A549 treated with CORT108297 at 1 μM for 4 hours (cell line): ENCODE measurements at places on chromosomes 2 and 18. TPM values are rescaled to one million over a fixed set of nuclear protein-coding genes. Genes with fewer than 3 reads are reported as not detected.

CXCR2 gene
- 0.03 to 0.05 TPM in 2 of 5 replicates, not detected in the others for total RNA-seq

TEKT4 gene
- not detected in 5 replicates for total RNA-seq

FZD7 gene
- total RNA-seq, result 5.2 to 7.5 TPM (median 7.0 TPM) in 5 replicates

DNAJC10 gene
- total RNA-seq, result 55.3 to 75.5 TPM (median 68.9 TPM) in 5 replicates

VSNL1 gene
- total RNA-seq, result not detected in 5 replicates

ALLC gene
- 0.06 to 0.13 TPM (median 0.12 TPM) in 4 of 5 replicates, not detected in the other for total RNA-seq

LOXL3 gene
- total RNA-seq, result 0.22 to 0.37 TPM (median 0.33 TPM) in 5 replicates

NYAP2 gene
- not detected in 5 replicates for total RNA-seq

GREB1 gene
- total RNA-seq, result 2.5 to 3.0 TPM (median 2.8 TPM) in 5 replicates

PASK gene
- 6.5 to 10.6 TPM (median 8.1 TPM) in 5 replicates for total RNA-seq

DCAF17 gene
- 7.3 to 11.6 TPM (median 9.9 TPM) in 5 replicates for total RNA-seq
